ENCODE measurements at places on chromosomes 13 and 19.

DNA sequence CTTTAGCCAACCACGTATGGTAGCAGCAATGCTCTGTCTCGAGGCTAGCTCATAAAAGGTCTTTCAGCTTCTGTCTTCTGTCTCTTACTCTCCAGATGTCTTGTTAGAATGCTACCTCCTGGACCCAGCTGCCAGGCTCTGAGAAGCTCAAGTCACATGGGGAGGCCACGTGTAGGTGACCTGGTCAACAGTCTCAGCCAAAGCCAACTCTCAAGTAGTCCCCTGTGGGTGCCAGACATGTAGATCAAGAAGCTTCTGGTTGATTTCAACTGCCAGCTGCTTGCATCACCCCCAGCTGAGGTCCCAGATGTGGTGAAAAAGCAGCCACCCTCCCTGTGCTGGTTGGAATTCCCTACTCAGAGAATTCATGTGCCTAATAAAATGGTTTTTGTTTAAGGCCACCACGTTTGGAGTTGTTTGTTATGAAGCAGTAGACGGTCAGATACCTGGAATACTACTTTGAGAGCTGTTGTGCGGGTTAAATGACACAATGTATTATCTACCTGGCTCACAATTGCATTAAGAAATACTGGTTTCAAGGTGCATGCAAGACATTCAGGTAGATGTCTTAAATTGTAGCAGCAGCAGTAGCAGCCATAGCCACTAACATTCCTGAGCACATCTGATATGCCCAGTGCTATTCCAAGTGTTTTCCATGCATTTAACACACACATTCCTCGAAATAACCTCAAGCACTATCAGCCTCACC is 131.0 kb upstream of the RFC3 start:
- DNase-seq: no peak

GRCh38 chr19:2578391-2578890 is 102.5 kb downstream of the GADD45B start:
- no peak for DNase-seq

DNA sequence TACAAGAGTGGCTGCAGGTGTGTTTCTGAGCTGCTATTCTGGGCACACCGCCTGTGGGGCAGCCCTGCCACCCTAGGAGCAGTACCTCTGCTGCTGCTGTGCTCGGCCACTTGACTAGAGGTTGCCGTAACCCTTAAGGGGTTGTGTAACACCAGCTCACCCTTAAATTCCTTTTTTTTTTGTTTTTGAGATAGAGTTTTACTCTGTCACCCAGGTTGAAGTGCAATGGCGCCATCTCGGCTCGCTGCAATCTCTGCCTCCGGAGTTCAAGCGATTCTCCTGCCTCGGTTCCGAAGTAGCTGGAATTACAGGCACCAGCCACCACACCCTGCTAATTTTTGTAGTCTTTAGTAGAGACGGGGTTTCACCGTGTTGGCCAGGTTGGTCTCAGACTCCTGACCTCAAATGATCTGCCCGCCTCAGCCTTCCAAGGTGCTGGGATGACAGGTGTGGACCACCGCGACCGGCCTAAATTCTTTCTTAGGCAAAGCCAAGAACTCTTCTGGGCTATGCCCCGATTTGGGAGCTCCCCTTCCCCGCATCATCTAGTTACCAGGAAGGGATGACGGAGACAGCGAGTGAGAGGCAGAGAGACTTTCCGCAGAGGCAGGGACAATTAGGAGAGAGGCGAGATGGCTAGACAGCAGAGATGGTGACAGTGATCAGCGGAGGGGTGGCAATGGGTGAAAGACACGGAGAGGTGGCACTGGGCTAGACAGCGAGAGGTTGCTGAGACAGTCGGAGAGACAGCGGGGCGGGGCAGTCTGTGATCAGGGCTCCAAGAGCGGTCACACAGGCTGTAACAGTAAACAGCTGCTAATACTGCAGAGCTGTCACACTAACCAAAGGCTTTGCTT is 4.4 kb upstream of the LILRA5 start:
- DNase-seq: no peak

GRCh38 chr13:71862459-71862943 is 4.5 kb downstream of the DACH1 start:
- no peak for DNase-seq

- DNase-seq: no peak
These were observed 25.2 kb downstream of the TNFSF14 start for GRCh38 chr19:6644796-6645195.

GRCh38 chr13:48653472-48653939 is at the start of gene CYSLTR2:
CYSLTR2 (plus strand) TSS chr13:48653929; CDS start chr13:48706818, 52,889 bp downstream.
- peak; percentile 52 for DNase-seq

DNA sequence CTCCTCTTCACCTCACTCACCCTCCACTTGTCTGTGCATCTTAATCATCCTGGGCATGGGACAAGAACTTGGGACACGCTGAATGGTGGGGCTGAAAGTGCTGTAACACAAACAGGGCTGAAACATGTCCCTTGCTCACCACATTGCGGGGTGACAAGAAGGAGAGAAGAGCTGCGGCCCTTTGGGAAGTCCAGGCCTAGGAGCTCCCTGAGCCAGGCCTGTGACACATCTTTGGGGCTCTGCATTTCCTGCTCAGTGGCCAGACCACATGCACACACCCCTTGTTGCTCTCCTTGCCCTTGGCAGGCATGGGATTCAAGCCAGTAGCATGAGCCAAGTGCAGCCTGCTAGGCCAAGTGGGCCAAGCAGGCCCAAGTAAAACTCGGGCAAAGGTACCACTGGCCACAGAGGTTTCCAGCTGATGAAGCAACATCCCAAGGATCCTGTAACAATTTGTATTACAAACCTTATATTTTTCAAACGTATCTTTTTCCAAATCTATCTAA is 1384.3 kb upstream of the PCDH20 start:
- no peak for DNase-seq

DNA sequence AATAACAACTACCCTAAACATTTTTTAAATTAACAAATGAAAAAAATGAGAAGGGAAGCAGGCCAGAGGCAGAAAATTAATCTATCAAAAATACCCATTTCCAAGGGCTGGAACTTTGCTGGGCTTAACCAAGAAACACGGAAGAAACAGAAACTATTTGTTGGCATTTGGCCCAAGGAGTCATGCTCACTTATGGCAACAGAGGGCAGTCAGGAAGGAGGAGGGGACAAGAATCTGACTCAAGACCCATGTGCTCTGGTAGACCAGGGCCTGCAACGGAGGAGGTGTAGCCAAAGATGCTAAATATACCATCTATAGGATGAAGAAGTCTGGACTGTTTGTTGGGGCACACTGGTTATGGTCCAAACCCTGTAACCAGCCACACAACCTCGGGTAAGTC is 496.7 kb downstream of the COG6 start:
- DNase-seq: no peak

DNA sequence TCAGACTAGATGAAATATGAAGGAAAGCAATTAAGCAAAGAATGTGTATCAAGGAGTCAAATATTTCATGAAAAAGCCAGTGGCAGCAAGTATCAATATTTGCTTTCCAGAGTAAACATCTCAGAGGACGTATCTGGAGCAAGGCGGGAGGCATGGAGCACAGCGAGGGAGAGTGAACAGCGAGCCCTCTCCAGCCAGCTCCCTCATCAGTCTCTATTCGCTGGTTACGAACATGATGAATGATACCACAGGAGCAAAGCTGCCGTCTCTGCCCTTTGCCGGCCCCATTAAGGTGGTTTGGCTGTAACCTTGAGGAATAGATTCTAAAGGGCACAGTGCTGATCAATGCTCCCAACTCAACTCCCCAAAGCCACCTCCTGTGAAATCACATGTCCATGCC is 95.8 kb downstream of the CCNA1 start:
- no peak for DNase-seq

DNA sequence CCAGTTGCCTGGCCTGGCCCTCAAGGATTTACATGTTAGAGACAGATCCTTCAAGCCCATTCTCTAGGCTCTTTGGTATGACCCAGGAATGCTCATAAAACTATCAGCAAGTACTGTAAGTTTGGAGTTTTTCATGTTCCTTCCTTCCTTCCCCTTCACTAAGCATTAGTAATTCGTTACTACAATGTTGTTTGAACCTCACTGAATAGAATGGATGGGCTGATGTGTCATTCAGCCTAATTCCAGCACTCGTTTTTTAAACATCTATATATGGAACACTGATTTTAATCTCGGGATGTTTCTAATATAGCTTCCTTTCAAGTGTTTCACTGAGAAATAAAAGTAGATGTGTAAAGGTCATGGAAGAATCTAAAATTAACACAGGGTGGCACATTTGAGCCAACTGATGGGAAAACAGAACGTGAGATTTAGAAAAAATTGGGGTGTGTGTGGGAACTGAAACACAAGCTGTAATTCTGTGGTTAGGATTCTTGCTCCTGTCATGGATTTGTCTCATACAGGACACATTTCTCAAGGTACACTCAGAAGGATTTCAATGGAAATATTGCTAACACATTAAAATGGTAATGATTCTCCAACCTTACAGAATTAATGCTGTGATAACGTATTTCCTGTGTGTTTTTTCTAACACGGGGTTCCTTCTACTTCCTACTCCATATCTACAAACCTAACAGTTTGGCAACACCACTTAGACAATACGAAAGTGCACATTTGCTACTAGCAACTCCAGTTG is 93.4 kb downstream of the FLT1 start:
- DNase-seq: peak; percentile 32

DNA sequence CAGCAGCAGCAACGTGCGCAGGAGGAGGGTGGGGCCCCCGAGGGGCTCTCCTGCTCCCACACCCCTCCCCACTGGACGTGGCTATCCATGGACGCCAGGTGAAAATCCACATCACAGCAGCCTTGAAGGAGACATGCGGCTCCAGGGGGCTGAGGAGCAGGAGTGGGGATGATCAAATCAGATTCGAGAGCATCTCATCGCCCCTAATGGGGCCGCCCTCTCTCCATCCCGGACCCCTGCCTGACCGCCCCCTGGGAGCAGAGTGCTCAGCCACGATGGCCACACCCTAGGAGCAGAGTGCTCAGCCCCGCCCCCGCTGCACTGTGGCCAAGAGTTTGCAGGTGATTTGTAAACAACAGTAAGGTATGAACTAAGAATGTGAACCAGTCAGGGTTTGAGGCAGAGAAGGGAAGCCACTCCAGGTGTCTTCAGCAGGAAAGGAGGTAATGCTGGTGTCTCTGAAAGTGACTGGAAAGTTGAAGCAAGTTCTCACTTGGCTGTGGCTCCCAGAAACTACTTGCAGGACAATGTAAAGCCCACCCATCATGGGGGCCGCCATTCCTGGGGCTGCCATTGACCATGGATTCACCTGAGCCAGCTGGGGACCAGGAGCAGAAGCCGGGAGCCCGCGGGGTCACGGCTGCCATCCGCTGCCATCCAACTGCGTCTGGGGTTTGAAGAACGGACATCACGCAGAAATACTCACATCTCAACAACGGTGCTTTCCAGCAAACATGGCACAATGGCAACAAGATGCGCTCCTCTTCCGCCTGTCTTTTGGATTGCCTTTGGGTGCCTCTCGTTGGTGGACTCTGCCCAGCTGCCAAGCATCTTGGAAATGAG is 71.8 kb downstream of the SPACA7 start:
- DNase-seq: no peak

- DNase-seq: no peak
These were observed 18.9 kb upstream of the TFDP1 start for GRCh38 chr13:113565526-113566226.

- DNase-seq: no peak
These were observed 84.3 kb downstream of the SIPA1L3 start for GRCh38 chr19:37991176-37991835.

DNA sequence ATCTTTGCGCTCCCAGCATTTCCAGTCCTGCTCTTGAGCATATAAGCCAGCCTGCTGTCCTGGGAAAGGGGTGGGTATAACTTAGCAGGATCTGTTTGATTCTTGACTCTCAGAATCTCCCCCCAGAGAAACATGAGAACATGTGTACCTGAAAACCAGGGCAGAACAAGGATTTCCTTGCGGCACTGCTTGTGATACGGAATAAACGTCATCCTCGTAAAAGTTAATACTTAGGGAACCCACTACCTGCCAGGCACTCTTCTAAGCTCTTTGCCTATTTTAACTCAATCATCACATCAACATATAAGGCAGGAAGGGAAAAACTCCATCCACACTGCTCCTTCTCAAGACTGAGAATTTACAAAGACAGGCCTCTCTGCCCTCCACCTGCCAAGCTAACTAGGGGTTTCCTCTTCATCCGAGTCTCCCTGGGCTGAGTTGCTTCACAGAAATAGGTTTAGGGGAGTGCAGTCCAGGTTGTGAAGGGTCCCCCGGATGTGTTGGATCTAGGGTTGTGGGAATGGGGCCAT is 1.1 kb downstream of the ZNF653 start:
- DNase-seq: no peak

DNA sequence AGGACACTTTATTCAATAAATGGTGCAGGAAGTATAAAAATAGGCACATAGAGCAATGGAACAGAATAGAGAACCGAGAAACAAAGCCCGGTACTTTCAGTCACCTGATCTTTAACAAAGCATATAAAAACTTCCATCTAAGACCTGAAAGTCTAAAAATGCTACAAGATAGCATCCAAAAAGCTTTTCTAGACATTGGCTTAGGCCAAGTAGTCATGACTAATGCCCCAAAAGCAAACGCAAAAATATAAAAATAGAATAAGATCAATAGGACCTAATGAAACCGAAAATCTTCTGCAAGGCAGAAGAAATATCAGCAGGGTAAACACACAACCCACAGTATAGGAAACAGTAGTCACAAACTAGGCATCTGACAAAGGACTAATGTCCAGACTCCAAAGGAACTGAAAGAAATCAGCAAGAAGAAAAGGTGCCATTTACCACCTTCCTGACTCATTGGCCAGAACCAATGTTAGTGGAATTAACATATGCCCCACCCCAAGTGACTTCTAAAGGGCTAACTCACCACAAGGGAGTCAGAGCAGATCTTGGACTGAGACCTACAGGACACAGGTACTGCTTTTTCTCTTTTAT is 40.8 kb upstream of the CEACAM21 start:
- peak; percentile 67 for DNase-seq

- DNase-seq: peak; percentile 29
These were observed 3.8 kb downstream of the BCL3 start for GRCh38 chr19:44752123-44752815.

DNA sequence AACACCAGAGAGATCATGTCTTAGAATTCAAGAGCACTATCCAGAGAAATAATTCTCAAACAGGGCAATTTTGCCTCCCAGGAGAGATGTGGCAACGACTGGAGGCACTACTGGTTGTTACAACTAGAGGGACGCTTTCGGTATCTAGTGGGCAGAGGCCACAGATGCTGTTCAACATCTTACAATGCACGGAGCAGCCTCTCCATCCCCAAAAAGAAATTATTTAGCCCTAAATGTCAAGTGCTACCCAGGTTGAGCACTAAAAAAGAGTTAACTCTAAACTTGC is 78.6 kb downstream of the ABCC4 start:
- no peak for DNase-seq

- no peak for DNase-seq
These were observed 761.5 kb downstream of the PCDH9 start for GRCh38 chr13:66468656-66469055.

- DNase-seq: peak; percentile 13
These were observed 21.7 kb upstream of the LAMP1 start for GRCh38 chr13:113275387-113275786.

DNA sequence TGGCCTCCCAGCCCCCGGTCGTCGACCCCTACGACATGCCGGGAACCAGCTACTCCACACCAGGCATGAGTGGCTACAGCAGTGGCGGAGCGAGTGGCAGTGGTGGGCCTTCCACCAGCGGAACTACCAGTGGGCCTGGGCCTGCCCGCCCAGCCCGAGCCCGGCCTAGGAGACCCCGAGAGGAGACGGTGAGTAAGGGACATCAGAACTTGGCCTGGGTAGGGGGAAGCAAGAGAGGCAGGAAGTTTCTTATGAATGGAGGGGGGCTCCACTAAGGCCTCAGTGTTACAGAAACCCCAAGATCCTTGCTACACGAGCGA is 2.9 kb downstream of the FOSB start:
- DNase-seq: no peak
